ENCODE measurements at places on chromosomes 5 and 9. TPM values are rescaled to one million over a fixed set of nuclear protein-coding genes. Genes with fewer than 3 reads are reported as not detected.

Gene SHISAL2B
- total RNA-seq: not detected

Gene MARCHF11
- not detected for total RNA-seq

Gene TICAM2
- total RNA-seq: 1.6 TPM

Gene TRIO
- total RNA-seq: 103 TPM

Gene FOXD4L3
- total RNA-seq: not detected

Gene FOXD4L5
- total RNA-seq: not detected

Gene CARTPT
- not detected for total RNA-seq

Gene PCDHGA1
- 0.26 TPM for total RNA-seq
